ENCODE measurements at places on chromosomes 7 and 10.
A peak's percentile ranks its signal among the peaks of the same experiment; 100 is the strongest.

DNA sequence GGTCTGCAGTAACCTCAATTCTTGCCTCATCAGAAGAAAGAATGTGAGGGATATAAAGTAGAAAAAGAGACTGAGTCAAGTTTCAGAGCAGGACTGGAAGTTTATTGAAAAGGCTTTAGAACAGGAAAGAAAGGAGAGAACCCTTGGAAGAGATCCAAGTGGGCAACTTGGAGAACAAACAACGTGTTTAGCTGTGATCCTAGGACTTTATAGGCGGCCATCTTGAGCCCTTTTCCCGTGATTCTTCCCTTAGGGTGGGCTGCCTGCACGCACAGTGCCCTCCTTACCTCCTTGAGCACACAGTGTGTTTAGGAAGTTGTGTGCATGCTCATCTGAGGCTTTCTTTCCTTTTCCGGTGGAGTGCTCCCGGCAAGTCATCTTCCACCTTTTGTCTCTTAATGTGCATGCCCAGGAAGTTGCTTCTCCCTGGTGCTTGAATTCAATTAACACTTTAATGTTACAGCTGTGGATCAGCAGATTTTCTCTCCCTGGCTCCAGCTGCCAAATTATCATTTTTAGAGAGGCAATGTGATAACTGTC lies 59.8 kb downstream of the ENTPD1 start:
- no peak for DNase-seq

DNA sequence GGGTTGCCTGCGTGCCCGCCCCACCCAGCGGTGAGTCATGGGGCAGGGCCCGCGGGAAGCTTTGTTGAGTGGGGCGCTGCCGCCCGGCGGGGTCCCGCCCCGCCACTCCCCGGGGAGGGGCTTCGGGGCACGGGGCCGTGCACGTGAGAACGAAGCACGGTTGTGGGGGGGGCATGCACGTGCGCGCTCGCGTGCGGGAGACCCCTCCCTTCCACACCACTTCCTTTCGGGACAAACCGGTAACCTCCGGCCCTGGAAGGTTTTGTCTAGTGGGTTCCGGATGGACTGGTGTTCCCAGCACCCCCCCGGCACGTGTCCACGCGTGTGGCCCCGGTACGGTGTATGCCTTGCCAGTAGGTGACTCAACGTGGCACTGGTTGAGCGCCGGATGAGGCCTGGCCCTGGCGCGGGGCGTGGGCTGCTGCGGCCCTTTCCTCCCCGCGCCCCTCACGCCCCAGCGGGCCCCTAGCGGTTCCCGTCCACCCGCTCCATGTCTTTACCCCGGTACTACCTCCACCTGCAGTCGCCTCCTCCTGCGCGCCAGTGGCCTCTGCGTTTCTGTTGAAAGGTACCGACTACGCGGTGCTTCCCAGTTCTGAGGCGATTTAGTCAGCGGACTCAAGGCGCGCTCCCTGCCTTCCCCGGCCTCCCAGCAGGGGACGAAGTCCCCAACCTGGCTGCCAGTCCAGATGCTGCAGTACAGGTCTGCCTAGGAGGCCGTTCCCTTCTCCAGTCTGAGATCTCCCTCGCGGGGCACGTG lies 3.1 kb downstream of the ADIRF start:
- DNase-seq, result peak; percentile 74

GRCh38 chr7:12377406-12377805 lies 26.3 kb downstream of the VWDE start:
- DNase-seq, result no peak

DNA sequence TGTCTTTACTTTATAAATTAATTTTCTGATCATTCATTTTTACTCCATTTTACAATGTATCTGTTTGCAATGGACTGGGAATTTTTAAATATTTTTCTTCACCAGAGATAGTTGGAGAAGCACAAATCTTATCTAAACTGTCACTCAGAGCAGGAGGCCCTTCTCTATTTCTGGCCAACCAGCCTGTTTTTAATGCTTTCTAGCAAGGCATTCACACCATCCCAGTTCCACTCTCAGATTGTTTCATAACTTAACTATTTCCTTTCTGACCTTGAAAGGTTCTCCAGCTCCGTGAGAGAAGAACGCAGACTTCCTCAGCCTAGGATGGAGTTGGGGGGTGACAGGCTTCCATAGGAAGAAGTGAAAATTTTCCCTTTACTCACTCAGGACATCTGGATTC lies 155.8 kb downstream of the SKIDA1 start:
- no peak for DNase-seq

DNA sequence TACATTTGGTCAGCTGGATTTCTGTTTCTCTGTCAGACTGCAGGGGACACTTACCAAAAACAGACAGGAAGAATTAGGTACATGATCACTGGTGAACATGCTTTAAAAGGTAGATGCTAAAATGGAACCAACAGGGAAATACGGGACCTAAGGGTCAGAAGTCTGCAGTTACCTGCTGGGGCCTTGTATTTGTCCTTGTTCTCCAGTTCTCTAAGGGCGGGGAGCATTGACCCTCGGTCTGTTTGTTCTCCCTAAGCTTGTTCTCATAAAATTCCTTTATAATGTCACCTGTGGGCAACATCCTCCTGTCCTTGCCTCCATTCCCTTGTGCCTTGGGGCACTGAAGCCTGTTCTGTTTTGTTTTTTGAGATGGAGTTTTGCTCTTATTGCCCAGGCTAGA lies 29.8 kb upstream of the MSMB start:
- DNase-seq, result no peak

DNA sequence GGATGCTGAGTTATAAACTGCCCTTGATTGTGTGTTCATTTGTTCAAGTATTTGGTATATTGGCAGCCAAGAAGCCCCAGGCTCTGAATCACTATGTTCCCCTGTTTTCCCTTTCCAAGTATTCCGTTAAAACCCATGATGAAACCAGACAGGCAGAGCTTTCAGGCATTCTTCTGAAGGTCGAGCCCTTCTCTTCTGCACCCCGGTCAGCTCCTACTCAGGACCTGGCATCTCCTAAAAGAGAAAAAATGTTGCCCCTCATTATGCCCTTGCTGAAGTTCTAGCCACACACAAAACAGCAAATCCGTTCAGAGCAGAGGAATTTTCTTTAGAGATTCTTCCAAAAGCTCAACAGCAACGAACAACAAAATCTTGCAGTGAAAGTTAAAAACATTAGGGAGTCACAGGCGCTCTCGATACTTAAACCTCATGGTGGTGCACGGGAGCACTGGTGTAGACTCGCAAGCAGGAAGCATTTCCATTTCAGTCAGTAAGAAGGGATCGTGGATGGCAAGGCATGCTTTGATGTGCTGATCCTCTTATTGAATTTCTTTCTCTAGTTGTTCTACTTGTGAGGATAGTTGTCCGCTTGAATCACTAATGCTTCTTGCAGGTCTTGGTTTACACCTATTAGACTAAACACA lies 264.9 kb downstream of the SKIDA1 start:
- no peak for DNase-seq

DNA sequence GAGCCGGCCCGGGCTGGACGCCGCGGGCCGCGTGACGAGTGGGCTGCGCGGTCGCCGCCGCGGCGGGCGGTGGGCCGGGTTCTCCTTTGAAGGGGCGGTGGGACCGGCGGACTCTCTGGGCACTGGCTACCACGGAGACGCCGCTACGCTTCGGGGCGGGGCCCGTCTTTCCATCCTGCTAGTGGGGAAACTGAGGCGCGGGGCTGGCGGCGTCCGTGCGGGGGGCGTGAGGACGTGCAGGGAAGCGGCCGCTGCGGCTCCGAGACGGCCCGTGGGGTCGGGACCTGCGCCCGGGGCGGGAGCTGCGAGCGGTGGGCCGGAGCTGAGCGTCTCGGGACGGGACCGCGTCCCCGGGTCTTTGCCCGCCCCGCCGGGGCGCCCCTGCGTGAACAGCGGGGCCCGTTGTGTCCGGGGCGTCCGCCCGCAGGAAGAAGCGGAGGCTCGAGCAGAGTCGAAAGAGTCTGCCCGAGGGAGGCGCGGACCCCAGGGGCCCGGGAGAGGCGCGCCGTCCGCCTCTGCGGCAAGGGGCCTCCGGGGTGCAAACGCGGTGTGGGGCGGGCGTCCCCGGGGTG lies 548 bp upstream of the BNIP3 start:
- no peak for DNase-seq

DNA sequence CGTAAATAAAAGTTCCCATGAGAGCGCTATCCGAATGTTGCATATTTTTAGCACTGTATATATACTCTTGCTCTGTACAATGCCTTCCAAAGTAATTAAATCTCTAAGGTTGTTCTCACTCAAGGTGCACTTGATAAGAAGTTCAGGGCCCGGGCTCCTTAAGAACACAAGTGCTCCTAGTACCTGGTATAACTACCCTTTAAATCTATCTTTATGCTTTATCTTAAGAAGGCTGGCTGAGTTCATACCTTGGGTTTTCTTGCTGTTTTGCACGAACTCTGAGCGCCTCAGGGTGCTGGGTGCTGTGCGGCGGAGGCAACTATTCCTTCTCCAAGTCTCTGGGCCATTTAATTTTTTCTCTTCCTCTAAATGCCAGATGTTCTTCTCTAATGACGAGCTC lies 80.4 kb downstream of the DNMBP start:
- no peak for DNase-seq

DNA sequence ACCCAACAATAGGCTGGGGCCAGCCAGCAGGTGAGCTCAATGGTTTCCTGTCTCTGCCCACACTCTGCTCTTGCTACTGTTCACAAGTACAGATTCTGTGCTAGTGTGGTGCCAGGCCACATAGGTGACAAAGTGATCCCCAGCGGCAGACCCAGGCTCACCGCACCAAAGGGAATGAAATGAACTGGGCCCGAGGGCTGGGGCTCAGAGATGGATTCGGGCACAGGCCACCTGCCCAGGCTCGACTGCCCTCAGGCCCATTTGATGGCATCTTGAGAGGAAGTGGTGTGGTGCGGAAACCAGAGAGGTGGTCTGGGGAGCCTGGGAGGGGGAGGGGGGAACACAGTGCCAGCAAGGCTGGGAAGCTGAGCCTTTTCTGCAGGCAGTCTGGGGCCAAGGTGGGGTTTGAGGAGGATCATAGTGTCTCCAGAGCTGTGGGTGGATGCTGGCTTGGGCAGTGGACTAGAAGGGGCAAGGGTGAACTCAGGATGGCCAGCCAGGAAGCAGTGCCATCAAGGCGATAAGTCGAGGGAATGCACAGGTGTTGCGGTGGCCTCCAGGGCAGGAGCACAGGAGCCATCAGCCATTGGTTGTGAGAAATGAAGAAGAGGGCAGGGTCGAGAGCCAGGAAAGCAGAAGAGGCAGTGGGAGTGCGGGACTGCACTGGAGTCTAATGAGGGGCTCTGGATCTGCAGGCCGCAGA lies 85.2 kb downstream of the ARHGAP22 start:
- DNase-seq, result no peak

DNA sequence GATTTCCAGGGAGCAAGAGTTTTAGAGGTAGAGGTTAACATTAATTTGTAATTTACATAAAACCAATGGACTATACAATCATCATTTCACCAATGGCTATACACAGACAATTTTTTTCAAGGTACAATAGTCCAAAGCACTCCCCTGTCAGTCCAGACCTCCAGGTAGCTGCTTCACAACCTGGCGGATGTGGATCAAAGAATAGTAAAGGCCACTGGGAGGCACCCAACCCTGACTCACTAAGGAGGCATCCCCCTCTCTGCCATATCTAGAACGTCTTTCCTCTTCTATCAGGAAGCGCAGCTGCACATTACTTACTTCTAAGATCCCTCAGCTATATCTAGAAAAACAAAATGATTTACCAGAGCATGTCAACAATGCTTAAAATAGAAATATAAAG lies 217.7 kb upstream of the AOAH start:
- DNase-seq, result no peak

GRCh38 chr7:105776068-105776790 lies 100.2 kb downstream of the ATXN7L1 start:
- DNase-seq, result no peak

GRCh38 chr10:59606551-59606961 lies 103.1 kb downstream of the SLC16A9 start:
- no peak for DNase-seq

DNA sequence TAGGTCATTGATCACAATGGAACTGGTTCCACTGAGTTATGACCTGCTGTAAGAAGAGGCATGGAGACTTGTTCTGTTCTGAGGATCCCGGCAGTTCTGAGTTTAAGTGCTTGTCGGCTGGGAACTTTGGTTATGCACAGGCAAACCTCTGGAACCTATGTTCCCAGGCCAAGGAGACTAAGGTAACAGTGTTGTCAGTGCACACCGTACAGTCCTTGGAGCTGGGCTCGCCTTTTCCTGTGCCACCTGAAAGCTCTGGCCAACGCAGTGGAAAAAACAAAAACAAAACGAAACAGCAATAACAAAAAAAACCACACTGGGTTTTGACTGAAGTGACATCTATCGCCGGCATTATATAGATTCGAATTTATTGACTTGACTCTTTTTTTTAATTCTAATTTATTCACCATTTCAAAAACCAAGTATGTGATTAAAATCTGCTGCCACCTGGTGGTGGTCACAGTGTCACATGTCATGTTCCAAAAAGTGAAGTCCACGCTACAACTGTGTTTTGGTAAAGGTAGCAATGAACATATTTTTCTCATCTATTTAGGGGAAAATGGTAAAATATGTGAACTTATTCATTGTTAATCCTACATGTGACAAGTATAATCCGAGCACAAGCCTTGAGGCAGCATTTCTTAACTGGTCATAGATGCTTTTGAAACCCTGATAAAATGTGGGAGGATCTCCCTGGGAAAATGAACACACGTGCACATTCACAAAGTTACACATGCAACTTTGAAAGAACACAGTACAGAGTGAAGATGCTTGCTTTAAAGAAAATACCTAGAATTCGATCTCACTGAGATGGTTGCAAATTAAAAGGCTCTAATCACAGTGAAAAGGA lies 113.8 kb upstream of the PPP2R2D start:
- DNase-seq, result peak; percentile 9

- DNase-seq, result no peak
Observed at GRCh38 chr7:111982804-111983203, 223.4 kb downstream of the DOCK4 start.

GRCh38 chr7:157072361-157072760 lies 61.9 kb upstream of the MNX1 start:
- no peak for DNase-seq

GRCh38 chr10:21387868-21388267 lies 137.6 kb downstream of the SKIDA1 start:
- no peak for DNase-seq

- DNase-seq, result no peak
Observed at GRCh38 chr10:30600005-30600404, 29.5 kb downstream of the LYZL2 start.

- DNase-seq, result no peak
Observed at GRCh38 chr7:4739528-4739992, 35.9 kb upstream of the AP5Z1 start.

DNA sequence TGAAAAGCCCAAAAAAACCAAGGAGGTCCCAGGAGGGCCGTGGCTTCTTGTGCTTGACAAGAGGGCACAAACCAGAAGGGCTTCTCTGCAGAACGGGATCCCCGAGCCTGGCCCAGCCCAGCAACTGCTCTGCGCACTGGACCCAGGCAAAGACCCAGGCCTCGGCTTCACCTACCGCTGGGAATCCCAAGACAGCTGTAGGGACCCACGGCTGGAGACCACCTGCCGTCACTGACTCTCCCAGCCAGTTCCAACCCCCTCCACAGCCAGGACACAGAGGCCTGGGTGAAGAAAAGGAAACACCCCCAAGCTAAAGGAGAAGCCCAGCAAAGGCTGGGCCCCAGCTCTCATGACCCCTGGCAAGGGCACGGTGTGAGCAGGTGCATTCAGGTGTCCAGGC lies 24.3 kb downstream of the PDGFA start:
- DNase-seq, result no peak

GRCh38 chr10:132455986-132456847 lies 59.2 kb downstream of the PWWP2B start:
- no peak for DNase-seq

GRCh38 chr7:44194069-44194468 lies 4.8 kb upstream of the GCK start:
- DNase-seq, result no peak

All from activated CD4-positive, alpha-beta T cell treated with anti-CD3 and anti-CD28 coated beads, Interleukin-2, amount 50 U/mL, for 24 hours (primary cell).